Parietal lobe (tissue), 2 donors: ENCODE measurements at places on chromosomes 5 and 9. TPM values are rescaled to one million over a fixed set of nuclear protein-coding genes. Genes with fewer than 3 reads are reported as not detected.

Gene EIF4E1B
- 0.31 TPM for total RNA-seq

Gene ANKRD20A1
- 5.9 TPM for total RNA-seq

Gene LAMC3
- 2.2 TPM for total RNA-seq

Gene RANBP3L
- total RNA-seq = 3.8 TPM

Gene GRXCR2
- total RNA-seq = not detected

Gene PTPN3
- 6.3 TPM for total RNA-seq

Gene ESM1
- not detected for total RNA-seq

Gene CAMK4
- total RNA-seq = 141 TPM

Gene OR1J2
- not detected for total RNA-seq
